ENCODE measurements at places on chromosomes 5 and 9. TPM values are rescaled to one million over a fixed set of nuclear protein-coding genes. Genes with fewer than 3 reads are reported as not detected.
A peak's percentile ranks its signal among the peaks of the same experiment; 100 is the strongest.

SLC27A6 gene
- total RNA-seq, result not detected

ZNF189 gene
- total RNA-seq, result 11.0 TPM

DNA sequence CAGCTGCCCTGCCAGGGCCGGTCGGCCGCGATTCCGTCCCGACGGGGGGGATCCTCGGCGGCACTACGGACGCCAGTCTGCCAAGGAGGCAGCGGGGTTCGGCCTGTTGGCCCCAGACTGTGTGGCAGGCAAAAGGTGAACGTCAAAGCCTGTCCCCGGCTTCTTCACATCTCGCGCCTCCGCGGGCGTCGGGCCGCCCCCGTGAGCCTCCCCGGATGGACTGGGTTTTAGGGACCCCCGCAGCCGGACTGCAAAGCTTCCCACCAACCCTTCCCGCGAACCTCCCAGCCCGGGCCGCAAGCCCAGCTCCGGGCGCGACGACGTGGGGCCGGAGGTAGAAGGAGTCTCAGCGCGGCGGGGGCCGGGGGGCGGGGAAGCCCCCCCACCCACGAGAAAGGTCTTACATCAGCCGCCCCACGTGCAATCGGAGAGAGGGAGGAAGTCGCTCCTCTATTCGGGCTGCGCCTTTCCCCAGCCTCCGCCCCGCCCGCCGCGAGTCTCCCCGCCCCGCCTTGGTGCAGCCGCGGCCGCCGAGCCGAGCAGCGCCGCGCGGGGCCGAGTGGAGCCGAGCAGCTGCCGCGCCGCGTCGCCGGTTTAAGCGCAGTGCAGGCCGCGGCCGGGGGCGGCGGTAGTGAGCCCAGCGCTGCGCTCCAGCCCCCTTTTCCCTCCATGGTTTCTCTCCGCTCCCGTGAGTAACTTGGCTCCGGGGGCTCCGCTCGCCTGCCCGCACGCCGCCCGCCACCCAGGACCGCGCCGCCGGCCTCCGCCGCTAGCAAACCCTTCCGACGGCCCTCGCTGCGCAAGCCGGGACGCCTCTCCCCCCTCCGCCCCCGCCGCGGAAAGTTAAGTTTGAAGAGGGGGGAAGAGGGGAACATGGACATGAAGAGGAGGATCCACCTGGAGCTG lies at the start of gene ANP32B:
Gene ANP32B, plus strand, starts transcription at position 659 of the 906 bp plus-strand sequence. Its CDS starts 215 bp downstream, at position 874.
- DNase-seq, result peak; percentile 89

DNA sequence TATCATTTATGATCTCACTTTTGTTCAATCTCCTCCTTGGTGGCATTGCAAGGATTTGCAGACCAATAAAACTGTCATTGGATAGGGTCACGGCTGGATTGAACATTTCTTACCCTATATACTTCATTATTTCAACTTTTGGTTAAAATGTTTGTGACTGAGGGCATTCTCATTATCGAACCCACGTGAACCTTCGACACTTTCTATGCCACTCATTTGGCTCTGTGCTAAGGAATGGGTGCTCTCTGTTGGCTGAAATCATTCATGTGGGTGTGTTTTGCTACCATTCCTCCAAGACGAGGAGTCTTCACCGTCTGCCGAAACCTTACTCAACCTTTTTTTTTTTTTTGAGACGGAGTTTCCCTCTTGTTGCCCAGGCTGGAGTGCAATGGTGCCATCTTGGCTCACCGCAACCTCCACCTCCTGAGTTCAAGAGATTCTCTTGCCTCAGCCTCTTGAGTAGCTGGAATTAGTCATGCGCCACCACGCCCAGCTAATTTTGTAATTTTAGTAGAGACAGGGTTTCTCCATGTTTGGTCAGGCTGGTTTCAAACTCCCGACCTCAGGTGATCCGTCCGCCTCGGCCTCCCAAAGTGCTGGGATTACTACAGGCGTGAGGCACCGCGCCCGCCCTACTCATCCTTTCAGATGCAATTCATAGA lies 62.5 kb downstream of the CSNK1A1 start:
- DNase-seq, result no peak

DNA sequence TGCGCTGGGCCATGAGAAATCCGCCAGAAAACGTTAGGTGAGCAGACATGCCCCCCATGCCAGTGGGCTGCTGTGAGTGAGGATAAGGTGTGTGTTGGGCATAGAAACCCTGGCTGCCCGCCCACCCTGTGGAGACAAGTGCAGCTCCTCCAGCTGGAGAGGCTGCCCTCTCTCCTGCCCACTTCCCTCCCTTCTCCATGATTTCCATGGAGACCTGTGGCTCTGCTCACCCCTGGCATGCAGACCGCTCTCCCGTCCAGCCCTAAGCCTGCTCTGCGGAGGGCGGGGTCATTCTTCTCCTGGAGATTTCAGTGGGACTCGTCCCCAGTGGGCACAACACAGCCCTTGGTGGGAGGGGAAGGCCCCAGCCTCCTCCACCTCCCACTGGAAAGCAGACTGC lies 133.0 kb upstream of the FAM120A start:
- no peak for DNase-seq

- DNase-seq, result peak; percentile 8
Measured at GRCh38 chr5:42005561-42006153, 80.6 kb downstream of the FBXO4 start.

GRCh38 chr5:38426986-38427950 lies 129.2 kb downstream of the LIFR start:
- no peak for DNase-seq

- DNase-seq, result no peak
Measured at GRCh38 chr9:109026306-109026705, 13.0 kb upstream of the CTNNAL1 start.

GRCh38 chr5:51518607-51519006 lies 135.4 kb downstream of the ISL1 start:
- DNase-seq, result no peak

INSL6 gene
- not detected for total RNA-seq

- DNase-seq, result peak; percentile 50
Measured at GRCh38 chr5:64807520-64807919, 38.8 kb downstream of the CWC27 start.

GRCh38 chr5:115583474-115583873 lies 18.8 kb downstream of the TICAM2 start:
- DNase-seq, result no peak

IL13 gene
- total RNA-seq, result not detected

HTR1A gene
- not detected for total RNA-seq
